ENCODE measurements at places on chromosomes 12 and 14.

DNA sequence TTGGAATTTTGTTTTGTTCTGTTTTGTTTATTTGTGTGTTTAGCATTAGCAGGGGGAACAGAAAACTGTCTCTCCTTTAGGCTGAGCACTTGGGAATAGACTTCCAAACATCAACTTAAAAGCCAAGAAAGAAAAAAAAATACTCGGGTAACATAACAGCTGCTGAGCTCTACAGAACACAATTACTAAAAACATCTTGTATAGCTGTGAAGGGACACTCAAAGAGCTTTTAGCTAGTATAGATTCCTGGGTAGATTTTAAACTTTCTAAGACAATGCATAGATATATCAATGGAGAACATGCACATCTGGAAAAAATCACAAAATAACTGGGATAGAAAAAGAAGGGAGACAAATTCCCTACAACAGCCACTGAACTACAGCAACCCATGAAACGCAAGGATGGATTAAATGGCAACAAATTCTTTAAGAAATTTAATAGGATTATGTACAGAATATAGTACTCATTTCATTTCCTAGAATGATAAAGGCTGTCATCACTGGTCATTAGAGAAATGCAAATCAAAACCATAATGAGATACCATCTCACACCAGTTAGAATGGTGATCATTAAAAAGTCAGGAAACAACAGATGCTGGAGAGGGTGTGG, 174.3 kb upstream of the KRR1 start:
- no peak for DNase-seq

GRCh38 chr12:10260927-10261326, 46.7 kb upstream of the KLRD1 start:
- DNase-seq, result no peak

DNA sequence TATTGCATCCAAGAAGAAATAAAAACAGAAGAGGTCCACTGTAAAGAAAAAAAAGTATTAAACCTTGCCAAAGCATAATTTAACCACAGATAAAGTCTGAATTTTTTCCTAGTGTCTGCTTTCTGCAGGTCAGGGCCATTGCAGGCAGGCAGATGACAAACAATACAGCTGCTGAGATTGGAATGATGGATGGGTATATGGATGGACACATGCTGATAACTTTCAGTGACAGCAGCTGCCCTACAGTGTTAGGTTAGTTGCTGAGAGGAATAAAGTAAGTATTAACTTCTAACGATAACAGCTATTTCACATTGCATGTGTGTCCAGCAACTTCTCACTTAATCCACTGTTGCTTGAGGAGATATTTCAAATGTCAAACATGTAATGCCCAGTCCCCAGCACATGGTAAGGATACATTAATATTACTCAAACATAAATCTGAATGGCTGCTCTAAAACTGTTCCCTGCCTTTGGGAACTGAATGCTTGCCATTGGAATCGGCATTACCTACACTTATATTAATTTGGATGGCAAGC, 515.3 kb downstream of the RMST start:
- no peak for DNase-seq

DNA sequence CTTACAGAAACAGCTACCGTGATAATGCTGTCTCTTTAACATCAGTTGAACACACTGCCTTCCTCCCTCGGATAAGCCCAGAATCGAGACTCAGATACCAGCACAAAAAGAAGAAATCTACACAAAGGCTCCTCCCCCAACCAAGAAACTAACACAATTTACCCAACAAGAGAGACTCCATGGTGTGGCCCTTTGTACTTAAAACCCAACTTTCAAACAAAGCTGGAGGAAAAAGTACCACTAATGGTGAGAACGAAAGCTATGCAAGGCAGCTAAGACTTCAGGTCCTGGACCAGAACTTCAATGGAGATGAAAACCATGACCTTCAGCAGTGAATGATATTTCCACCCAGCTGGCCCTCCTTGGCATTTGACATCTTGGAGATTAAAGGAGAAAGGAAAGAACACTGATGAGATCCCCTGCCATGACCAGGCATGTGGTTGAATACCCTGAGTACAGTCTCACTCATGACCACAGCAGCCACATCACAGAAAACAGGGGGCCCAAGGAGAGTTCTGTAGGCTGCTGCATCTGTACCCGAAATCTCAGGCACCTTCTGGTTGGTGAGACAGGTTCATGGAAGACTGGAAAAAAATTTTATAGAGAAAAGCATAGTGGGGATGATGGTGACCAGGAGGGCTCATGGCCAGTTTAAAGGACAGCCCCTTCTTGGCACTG, 36.7 kb downstream of the RBM19 start:
- DNase-seq, result no peak

- no peak for DNase-seq
Observed at GRCh38 chr14:102828151-102828550, 50.9 kb downstream of the TRAF3 start.

- no peak for DNase-seq
Observed at GRCh38 chr14:50012644-50013043, 103.7 kb downstream of the VCPKMT start.

DNA sequence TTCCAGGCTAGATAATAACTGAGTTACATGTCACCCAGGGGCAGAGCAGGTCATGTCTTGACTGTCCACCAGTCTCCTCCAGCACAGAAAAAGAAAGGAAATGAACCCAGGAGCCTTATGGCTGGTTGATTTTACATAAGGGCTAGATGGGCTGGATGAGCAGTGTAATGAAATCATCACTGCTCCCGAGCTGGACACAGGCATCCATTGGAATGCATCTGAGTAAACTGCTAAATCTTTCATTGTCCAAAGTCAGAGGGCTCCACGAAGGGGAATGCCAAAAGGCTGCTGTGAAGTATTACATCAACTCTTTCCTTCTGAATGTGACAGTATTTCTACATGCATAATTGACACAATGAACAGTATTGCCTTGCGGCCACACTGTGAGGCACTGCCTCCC, 30.1 kb upstream of the TSPAN11 start:
- no peak for DNase-seq

GRCh38 chr14:90669731-90670130, 146.5 kb downstream of the TTC7B start:
- no peak for DNase-seq

DNA sequence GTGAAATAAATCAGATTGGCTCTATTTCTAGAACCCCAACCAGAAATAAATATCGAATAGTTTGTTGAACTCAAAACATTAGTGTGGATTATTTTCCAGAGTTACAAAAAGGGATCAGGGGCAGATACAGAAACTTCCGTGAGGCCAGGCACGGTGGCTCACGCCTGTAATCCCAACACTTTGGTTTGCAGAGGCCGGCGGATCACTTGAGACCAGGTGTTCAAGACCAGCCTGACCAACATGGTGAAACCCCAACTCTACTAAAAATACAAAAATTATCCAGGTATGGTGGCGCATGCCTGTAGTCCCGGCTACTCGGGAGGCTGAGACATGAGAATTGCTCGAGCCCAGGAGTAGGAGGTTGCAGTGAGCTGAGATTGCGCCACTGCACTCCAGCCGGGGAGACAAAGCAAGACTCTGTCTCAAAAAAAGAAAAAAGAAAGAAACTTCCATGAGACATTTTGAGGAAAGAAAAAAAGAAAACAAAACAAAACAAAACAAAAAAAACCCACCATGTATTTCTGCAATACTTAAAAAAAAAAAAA, 2.1 kb downstream of the FBXO21 start:
- DNase-seq, result no peak

DNA sequence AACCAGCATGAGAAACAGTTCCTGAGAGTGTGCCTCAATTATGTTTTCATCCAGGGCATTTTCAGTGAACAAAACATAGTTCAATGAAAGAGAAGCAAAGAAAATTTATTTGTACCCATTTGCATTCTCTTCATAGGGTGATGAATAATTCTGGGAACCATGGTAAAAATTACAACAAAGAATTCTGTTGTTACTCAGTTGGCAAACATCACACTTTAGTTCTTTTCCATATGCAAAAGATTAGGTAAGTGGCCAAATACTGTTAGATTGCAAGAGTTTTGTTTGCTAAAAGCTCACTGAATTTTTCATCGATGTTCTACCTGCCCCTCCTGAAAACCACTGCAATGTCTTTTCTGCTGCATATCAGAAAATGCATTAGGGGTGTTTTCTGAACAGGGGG, 132.4 kb upstream of the RGS6 start:
- no peak for DNase-seq

All from HEK293T (cell line).